ENCODE measurements at places on chromosomes 1 and 21.

- DNase-seq = no peak
These were observed 1.4 kb downstream of the SLC9A1 start for GRCh38 chr1:27153549-27153886.

GRCh38 chr1:80640978-80641377 is 1159.8 kb upstream of the ADGRL2 start:
- no peak for DNase-seq

DNA sequence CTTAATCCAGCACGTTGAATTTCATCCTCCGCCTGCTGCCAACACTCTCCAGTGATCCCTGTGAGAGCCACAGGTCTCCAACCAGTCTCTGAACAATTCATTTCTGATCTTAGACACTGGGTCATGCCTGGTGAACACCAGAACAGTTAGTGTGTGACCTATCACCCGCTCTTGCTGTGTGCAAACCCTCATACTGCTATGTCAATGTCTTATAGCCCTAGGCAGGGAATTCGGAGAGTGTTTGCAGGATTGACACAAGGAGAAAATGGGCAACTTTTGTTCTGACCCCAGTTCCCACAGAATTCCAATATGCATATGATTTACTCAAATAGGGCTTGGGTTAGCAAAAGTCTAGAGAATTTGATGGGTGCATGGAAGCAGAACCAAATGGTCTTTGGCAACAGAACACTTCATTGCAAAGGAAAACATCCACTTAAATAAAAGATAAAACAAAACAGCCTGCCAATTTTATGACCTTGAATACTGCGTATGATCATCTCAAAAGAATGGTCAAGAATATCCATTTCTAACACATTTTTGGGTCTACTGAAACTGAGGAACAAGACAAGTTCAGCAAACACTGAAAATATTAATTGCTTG is 23.0 kb upstream of the GUCA2B start:
- DNase-seq = no peak

GRCh38 chr1:15525050-15526020 is 1.3 kb upstream of the DNAJC16 start:
- peak; percentile 90 for DNase-seq

- no peak for DNase-seq
These were observed 17.7 kb downstream of the PTPRC start for GRCh38 chr1:198656500-198656932.

DNA sequence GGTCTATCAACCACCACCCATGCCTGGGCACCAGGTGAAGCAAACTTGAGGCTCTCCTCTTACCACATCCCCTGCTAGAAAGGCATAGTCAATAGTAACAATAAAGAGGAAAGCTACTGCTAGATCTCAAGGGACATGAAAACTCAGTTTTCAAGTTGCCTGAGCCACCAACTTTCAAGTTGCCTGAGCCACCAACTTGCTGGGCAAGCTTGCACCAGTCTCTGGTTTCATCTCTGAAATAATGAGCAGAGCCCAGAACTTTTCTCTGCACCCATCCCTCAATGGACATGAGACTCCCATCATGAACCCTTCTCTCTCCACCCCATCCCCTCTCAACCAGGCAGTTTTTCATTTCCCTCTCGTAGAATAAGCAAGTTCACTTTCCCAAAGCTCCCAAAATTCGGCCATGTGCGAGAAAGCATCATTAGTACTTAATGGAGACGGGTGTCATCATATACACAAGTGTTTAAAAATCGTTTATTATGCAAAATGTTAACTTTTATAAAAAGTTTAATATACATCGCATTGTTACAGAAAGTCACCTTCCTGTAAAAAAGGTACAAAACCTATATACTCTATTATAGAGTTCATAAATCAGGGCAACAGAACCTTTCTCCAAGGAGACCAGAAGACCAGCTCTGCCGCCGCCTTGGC is 1.7 kb downstream of the ID3 start:
- DNase-seq = no peak

DNA sequence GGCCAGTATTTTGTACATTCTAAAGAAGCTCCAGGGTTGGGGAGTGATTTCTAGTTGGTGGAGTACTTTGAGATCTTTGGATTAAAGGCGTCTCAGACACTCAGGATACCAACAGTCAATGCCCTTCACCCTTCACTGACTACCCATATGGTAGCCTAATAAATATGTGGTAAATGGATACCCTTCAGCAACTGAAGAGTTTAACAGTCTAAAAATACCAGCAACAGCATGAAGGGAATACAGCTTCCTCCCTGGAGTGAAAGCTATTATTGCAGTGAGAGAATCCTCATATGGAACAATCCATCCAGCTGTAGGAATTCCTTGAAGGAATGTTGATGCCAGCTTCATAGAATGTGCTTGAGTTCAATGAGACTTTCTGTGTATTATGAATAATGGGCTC is 26.8 kb downstream of the DNAJC11 start:
- no peak for DNase-seq

GRCh38 chr1:64975127-64975526 is 8.8 kb upstream of the JAK1 start:
- DNase-seq = no peak
